Foreskin keratinocyte (primary cell): ENCODE measurements at places on chromosomes 2 and 18.

DNA sequence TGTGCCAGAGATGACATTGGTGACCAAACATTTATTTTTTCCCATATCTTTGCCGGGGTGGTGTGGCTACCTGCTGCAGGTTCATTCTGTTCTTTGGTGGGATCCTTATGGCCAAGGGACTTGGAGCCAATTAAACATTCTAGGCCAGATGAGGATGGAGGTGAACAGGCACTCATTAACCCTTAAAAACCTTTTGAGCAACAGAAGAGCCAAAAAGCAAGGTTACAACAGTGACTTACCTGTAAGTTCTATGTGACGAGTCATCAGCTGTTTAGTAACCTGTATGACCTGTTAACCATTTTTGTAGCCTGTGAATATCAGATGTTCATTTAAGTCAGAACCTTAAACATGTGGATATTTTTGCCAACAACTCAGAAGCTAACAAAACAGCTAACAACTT lies 105.6 kb downstream of the XRCC5 start:
- DNase-seq, result peak; percentile 31

- DNase-seq, result no peak
Measured at GRCh38 chr2:128754246-128754724, 435.6 kb upstream of the HS6ST1 start.

GRCh38 chr2:71417300-71418202 lies 35.8 kb upstream of the DYSF start:
- peak; percentile 3 for DNase-seq

DNA sequence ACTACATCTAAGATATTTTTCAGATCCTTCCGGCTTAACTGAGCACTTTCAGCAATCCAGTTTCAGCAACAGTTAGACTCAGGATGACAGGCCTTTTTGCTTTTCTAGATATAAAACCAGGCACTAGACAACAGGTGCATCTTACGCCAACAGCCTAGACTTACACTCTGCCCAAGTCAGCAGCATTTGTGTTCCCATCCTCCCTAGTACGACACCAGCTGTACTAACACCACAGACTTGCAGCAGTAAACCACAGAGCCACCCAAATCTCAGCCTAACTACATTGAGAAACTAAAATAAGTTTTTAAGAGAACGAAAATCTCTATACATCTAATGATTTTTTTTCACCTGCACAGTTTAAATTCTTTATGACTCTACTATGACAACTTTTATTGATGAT lies 89.9 kb upstream of the DNMT3A start:
- no peak for DNase-seq

DNA sequence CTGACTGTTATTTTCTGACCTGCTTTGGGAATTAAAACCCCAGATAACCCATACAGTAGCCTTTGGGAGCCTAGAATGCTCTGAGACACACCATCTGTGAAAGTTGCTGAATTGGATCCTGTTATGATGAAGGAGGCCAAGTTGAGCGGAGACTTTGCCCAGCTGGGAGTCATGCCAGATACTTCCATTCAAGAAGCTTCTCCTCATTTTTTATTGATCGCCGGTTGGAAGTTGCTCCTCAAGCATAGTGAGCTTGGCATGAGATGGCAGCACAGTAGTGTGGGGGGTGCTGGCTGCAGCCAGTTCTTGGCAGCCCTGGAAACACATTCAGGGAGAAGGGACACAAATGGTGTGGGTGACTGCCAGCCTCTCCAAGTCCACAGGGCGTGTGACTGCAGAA lies 270.7 kb upstream of the NRP2 start:
- no peak for DNase-seq

DNA sequence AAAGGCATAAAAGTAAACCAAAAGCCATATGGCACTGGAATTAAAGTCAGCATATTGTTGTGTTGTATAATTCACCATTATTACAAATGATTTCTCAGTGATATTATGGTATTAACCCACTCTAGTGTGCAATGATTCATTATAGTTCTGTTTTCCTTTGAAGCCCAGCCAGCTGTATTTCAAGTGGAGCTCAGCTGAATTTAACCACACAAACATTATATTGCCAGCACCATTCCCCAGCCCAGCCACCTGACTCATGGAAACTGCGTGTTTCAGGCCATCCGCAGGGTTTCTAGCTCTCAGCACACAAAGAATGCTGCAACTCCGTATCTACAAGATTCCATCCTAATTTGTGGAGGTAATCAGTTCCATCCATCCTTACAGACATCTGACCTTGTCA lies 166.8 kb upstream of the CHAC2 start:
- DNase-seq, result peak; percentile 38

DNA sequence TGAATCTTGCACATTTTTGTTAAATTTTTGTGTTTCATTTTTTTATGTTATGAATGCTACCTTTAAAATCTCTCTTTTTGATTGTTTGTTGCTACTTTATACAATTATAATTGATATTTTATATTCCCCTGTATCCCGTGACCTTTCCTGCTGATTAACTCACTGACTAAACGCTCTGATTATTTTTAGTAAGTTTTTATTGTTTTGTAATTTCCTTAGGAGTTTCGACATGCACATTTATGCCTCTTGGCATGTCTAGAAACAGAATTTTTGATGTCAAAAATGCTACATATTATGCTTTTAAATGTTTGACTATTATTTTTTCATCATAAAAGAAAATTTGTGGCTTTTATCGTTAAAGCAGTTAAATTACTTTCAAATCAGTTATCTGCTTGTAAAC lies 1131.6 kb upstream of the TMEFF2 start:
- DNase-seq, result no peak

GRCh38 chr2:177193240-177193639 lies 19.4 kb upstream of the HNRNPA3 start:
- no peak for DNase-seq

- no peak for DNase-seq
Measured at GRCh38 chr2:47036489-47036769, 118.7 kb downstream of the STPG4 start.

- no peak for DNase-seq
Measured at GRCh38 chr18:43830947-43831346, 553.7 kb upstream of the SYT4 start.

DNA sequence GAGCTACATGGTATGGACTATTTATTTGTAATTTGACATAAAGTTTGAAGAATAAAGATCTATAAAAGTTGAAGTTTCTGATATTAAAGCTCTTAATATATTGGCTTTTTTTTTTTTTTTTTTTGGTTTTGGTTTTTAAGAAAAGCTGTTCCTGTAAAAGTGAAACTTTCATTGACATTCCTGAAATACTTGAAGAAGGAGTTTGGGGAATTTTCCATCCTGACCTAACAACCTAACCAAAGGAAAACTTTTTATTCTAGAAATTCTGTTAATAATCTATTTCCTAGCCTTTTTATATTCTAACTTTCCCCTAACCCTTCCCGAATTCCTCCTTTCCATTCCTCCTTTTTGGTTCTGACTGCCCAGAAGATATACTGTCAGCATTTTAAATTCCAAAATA lies 83.7 kb downstream of the ACSL3 start:
- DNase-seq, result no peak

GRCh38 chr2:158213773-158214172 lies 112.1 kb downstream of the UPP2 start:
- DNase-seq, result no peak

DNA sequence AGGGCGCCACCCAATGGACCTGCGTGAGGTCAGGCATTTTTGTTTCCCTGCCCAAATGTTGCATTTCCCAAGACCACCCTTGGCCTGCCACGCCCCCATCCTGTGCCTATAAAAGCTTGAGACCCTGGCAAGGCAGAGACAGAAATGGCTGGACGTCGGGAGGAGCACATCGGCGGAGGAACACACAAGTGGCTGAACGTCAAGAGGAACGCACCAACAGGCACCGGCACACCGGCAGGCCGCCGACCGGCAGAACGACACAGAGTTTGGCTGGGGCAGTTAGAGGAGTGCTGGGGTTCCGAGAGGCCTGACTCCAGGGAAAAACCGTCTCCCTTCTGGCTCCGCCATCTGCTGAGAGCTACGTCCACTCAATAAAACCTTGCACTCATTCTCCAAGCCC lies 35.9 kb downstream of the DCDC2C start:
- no peak for DNase-seq

- peak; percentile 33 for DNase-seq
Measured at GRCh38 chr2:159539701-159540100, 76.6 kb downstream of the BAZ2B start.

DNA sequence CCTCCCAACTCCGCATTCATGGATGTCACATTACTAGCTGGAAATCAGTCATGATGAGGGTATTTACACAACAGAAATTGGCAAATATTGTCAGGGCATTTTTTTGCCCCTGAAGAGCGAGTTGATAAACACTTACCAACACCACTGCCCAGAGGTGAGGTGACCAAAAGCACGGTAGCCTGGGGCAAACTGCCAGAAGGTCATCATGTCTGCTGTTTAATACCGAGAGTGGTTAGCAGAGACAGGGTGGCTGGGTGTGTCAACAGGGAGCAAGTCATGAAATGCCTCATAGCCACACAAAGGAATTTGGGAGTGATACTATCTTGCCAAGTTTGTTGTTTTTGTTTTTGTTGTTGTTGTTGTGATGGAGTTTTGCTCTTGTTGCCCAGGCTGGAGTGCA lies 37.0 kb upstream of the EPC2 start:
- no peak for DNase-seq

- DNase-seq, result no peak
Measured at GRCh38 chr18:57827646-57828045, 24.5 kb upstream of the ATP8B1 start.

DNA sequence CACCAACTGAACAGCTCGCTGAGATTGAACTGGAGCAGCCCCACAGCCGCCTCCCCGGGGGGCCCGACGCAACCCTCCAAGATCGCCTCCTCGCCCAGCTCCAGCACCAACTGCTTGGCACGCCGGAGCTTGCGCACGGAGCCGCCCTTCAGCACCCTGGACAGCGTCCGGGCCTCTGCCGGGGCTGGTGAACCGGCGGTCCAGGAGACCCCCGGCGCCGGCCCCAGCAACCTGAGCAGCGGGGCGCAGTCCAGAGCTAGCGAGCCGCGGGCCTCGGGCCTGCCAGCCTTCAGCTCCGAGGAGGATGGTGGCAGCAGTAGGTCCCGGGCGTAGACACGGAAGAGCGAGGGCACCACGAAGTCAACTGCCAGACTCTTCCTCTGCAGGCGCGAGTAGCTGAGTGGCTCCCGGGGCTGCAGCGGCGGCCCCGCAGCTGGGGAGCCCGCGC lies 1.2 kb downstream of the ALK start:
- peak; percentile 25 for DNase-seq

DNA sequence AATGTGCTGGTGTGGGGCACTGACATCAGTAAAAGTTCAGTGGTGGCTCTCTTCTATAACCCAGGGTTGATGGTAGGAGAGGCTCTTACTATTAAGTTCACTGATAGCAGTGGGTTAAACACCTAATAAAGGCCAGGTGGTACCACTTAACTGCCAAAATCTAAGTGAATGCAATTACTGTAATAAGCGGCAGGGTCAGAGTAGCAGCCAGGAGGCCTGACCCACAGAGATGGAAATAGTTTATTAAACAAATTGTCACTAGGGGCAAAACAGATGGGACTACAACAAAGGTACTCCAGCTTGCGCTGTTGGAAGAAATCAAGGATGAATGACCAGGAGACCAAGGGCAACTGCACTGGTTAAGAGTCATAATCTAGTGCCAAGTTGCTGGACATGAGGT lies 26.6 kb downstream of the ZSWIM2 start:
- DNase-seq, result no peak

DNA sequence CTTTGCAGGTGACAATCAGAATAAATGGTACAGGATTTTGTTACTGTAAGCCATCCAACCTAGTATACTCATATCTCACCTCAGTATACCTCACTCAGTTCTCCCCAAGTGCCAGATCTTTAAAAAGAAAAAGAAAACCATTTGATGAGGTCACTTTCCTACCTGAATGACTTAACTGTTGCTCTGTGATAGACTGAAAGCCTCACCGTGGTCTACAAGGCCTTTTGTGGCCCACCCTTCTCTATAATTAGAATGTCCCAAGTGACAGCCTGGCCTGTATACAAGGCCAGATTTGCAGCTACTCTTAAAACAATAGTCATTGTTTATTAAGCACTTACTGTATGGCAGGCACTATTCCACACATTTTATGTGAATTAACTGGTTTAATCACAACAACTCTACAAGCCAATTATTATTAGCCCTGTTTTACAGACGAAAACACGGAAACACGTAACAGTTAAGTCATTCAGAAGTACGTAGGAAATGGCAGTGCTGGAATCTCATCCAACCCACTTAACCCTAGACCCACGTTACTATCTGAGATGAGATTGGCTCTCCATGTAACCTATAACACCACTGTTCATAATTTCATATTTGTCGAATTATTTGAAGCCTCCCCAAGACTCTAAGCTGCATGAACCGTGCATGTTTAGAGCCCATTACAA lies 28.3 kb downstream of the PKP4 start:
- no peak for DNase-seq

- DNase-seq, result no peak
Measured at GRCh38 chr2:45857867-45858520, 206.5 kb downstream of the PRKCE start.
